ENCODE measurements at places on chromosomes 7 and 10. TPM values are rescaled to one million over a fixed set of nuclear protein-coding genes. Genes with fewer than 3 reads are reported as not detected.

Gene GNAT3
- not detected for total RNA-seq

Gene MOGAT3
- not detected for total RNA-seq

Gene ICA1
- 9.3 TPM for total RNA-seq

Gene PHTF2
- 20.1 TPM for total RNA-seq

Gene GOLGA7B
- total RNA-seq: 6.0 TPM

DNA sequence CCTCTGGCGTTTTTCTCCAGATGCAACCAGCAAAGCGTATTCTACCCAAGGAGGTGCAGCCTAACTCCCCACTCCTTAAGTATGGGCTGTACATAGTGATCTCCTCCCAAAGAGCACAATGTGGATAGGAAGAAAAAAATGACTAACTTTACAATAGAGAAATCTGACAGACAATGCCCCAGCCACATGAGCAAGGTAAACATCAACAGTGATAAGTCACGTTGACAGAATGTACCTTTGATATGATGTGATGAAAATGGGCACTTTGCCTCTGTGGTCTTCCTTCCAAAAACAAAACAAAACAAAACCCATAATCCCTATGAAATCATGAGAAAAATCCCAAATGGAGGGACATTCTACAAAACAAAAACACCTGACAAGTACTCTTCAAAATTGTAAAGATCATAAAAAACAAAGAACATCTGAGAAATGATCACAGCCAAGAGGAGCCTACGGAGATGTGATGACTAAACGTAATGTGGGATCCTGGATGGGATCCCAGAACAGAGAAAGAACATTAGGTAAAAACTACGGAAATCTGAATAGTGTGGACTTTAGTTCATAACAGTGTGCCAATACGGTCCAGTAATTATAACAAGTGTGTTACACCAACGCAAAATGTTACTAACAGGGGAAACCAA is 50.6 kb downstream of the ABLIM1 start:
- no peak for ATAC-seq

DNA sequence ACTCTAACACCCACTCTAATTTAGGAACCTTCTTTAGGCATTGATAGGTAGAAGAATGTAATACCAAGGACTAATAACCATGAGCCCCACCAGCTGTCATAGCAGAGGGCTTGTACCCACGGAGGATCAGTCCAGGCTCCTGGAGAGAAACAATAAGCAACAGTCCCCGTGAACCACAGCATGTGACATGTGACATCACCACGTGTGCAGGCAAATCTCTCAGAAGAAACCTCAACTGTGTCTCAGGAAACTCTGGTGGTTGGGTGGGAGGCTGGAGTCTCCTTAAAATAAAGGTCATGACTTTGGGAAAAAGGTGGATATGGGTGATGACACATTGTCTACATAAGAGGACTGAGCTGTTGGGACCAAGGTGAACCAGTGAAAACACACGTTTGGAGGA is 653.9 kb upstream of the FOXK1 start:
- no peak for ATAC-seq

DNA sequence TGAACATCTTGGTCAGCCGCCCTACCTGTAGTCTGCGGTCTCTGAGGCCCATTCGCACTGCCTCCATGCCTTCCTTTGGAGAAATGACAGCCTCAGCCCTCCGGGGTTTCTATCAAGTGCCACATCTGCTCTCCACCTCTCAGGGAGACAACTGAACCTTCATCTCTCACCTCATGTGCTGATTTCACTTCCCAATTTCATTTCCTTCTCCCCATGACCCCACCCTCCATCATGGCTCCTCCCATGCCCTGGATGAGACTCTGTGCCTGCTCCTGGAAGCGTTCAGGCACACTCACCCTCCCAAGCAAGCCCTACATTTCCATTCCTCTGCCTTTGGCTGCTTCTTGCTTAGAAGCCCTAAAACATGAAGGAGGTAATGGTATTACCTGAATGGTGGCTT is 7.8 kb upstream of the SCD start:
- ATAC-seq: no peak

DNA sequence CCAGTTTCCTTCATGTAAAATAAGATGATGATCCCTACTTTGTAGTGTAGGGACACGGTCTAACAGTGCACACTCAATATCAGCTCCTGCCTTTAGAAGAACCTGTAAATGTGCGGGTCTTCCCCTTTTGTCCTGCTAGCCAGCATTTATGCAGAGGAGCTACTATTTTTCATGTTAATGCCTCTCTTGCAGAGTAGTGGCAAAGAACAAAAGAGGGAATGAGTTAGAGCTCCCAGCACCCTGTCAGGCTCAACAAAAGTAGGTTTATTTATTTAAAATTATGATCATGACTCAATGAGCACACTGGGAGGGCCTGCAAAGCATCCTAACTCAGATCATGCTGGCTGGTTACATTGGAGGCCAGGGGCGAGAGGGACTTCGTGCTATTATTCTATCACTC is 414.5 kb upstream of the COBL start:
- no peak for ATAC-seq

DNA sequence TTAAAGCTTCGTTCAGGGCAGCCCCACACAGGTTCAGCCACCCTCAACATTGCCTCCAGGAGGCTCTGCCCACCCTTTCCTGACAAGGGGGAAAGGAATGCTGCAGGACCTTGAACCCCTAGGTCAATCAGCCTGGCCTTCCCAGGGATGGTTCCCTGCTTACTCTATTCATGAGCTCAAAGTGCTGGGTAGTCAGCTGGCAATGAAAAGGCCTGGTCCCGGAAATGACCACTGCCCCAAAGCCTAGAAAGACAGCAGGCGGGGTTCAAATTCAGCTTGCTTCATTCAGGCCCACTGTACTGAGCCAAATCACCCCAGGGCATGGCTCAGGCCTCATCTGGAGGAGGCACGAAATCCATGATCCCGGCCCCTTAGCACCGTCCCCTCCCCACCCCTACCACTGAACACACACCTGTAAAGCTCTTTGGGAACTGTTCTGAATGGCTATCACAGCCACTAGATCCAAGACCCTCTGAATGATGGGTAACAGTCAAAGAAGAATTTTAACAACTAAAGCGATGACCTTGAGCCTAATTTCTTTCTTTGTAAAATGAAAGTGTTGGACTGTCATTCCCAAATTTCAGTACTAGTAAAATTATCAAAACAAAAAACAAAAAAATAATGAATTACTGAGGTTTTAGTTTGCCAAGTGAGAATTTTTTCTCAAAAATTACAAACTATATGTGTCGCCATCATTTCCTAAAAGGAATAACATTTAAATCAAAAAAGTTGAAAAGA is 1.0 kb downstream of the URGCP start:
- ATAC-seq: peak; percentile 47

DNA sequence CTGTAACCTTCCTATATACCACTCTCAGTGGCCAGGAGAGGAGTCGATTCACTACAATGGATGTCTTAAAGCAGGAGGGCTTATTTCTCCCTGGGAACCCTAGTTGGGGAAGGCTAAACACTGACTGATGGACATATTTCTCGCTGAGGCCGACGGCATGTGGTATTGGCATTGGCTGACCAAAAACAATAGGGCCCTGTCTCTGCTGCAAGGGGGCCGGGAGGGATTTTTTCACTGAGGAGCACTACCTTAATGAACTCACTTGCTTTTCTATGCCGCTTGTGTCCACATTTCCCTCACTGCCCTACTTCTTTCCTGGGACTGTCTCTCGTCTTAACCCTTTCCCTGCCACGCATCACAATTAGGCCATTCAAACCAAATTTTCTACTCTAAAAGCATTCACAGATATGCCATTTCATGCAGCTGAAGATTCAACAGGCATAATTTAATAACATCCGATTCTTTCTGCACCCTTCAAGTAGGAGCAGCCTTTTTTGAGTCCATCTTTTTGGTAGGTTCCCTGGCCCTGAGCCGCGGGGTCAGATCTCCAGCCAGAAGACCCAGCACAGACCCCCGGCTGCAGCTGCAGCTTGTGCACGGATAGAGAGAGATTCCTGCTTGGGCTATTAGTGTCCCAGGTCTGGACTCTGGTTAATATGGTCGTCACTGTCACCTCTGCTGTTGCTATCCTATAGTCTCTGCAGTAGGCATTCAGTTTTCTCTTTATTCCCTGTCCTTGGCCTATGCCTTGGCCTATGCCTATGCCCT is 118.7 kb downstream of the HIPK2 start:
- peak; percentile 74 for ATAC-seq

- no peak for ATAC-seq
Measured at GRCh38 chr10:16681521-16681920, 135.7 kb downstream of the RSU1 start.

DNA sequence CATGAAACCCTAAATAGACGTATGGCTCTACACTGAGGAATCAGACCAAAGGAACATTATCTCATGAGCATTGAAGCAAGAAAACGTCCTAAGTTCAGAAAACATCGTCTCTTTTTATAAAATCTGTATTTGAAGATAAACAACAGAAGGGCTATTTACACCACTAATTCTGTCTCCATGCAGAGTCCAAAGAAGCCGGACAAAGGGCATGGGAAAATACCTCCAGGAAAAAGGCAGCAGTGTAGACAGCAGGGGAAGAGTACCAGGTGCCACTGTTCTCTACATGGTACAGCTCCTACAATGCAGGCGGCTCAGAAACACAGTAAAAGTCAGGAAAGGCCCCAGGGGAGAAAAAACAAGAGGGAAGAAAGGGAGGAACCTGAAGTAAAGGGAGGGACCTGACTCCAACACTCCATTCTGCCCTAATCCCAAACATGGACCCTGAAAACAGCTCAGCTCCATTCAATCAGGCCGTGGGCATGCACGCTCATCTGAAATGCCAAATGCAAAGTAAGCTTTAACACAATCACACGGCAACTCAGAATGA is 17.5 kb downstream of the FAM171A1 start:
- ATAC-seq: no peak

GRCh38 chr7:157703534-157704195 is 366.9 kb downstream of the DNAJB6 start:
- no peak for ATAC-seq

DNA sequence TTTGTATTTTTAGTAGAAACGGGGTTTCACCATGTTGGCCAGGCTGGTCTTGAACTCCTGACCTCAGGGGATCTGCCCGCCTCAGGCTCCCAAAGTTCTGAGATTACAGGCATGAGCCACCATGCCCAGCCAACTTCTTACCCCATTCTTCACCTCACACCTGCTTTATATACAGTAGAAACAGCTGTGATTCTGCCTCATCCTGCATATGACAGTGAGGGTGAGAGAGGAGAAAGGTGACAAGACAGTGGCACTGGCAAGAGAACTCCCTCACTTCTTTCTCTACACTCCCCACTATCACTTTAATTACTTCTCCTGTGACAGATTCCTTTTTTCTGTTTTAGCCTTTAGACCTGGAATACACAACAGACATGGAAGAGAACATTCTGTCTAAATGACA is 61.8 kb upstream of the CAPZA2 start:
- no peak for ATAC-seq

DNA sequence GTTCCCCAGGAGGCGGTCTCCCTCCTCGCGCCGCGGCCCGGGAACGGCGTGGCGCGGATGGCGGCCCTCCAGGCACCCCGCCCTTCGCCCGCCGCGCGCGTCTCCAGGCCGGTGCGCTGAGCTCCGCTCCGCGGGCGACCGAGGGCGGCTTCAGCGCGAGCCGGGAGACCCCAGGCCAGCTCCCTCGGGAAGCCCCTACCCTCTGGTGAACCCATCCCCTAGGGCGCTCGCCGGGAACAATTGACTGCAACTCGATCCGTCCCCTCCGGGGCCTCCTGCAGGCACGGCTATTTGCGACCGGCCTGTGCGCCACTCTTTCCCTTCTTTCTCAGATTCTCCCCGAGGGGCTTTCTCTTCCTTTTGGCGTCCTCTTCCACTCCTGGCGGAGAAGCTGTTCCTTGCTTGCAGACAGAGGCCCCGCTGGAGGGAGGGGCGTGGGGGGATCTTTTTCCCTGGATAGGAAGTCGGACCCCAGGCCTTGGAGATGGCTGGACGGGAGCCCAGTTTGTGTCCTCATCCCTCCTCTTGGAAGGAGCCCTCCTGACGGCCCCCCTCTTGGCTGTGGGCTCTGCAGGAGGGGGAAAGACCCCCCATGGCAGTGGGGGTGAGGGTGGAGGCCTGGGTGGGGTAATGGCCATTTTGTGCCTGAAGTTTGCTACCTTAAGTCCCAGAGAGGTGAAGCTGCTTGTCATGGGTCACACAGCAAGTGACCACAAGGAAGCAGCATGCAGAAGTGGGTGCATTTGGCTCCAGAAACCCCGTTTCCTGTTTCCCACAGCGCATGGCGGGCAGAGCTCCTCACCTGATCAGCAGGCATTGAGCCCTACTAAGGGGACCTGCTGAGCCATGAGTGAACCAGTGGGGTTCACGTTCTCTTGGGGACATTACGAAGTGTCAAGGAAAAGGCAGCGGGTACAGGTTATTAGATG is 171.2 kb upstream of the TNRC18 start:
- peak; percentile 2 for ATAC-seq

DNA sequence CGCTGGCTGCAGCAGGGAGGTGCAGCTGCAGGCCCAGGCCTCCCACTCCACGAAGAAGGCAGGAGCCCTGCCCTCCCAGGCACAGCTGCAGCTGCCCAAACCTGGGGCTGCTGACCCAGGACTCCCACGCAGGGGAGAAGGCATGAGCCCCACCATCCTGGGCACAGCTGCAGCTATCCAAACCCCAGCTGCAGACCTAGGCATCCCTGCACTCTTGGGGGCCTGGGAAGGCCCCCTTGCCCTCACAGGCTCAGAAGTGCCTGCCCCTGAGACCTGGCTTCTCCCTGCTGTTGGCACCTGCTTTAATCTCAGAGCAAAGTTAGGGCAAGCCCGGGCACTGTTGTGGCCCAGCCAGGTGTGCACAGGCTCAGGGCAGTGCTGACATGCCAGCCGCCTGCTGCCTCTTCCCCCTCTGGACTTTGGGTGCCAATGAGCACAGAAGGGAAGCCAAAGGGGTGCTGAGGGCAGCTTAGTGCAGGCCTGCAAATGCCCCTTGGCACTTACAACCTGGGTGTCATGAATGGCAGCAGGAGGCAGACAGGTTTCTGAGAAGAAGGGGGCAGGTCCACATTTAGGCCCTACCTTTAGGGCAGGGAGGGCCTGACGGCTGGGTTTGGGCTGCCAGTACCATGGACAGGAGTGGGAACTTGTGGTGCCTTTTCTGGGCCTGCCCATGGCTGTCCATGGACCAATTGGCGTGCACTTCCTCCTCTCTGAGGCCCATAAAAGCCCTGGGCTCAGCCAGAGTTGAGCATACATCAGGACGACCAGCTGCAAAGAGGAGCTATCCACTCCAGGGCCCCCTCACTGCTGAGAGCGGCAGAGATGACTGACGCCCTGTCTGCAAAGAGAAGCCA is 31.1 kb downstream of the CRTAC1 start:
- ATAC-seq: no peak

- no peak for ATAC-seq
Measured at GRCh38 chr10:124595143-124595883, 133.7 kb downstream of the LHPP start.
